T-helper 1 cell (primary cell): ENCODE measurements at places on chromosomes 5 and 9.

DNA sequence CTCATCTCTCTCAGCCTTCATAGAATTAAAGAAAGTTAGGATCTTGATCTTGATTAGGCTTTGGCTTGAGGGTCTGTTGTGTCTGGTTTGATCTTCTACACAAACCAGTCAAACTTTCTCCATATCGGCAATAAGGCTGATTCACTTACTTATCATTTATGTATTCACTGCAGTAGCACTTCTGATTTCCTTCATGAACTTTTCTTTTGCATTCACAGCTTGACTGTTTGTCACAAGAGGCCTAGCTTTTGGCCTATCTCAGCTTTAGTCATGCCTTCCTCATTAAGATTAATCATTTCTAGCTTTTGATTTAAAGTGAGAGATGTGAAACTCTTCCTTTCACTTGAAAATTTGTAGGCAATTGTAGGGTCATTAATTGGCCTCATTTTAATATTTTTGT, 62.8 kb downstream of the SH3RF2 start:
- DNase-seq: no peak

DNA sequence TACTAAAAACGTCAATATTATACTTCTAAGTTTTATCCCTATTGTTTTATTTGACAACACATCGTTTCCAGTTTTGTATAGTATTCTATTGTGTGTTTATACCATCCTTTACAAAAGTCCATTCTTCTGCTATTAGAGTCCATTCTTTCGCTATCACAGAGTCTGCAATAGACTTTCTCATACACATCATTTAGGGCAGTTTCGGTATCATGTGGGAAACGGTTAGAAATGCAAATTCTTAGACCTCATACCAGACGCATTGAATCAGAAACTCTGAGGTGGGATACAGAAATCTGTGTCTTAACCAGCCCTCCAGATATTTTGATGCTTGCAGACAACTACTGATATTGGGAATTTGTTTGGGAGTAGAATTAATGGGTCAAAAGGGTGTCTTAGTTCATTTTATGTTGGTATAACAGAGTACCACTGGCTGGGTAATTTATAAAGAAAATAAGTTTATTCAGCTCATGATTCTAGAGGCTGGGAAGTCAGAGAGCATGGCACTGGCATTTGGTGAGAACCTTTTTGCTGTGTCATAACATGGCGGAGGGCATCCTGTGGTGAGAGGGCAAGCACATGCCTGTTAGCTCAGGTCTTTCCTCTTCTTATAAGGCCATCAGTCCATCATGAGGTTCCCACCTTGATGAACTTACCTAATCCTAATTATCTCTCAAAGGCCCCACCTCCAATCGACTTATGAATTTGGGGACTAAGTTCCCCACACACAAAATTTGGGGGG, 21.1 kb downstream of the CARTPT start:
- no peak for DNase-seq

- no peak for DNase-seq
Observed at GRCh38 chr5:52869391-52869790, 81.7 kb downstream of the ITGA1 start.

GRCh38 chr5:94010814-94011213, 269.4 kb upstream of the POU5F2 start:
- no peak for DNase-seq

- no peak for DNase-seq
Observed at GRCh38 chr9:23302281-23302680, 523.8 kb downstream of the ELAVL2 start.

GRCh38 chr5:112077180-112077579, 320.2 kb upstream of the NREP start:
- no peak for DNase-seq

- no peak for DNase-seq
Observed at GRCh38 chr5:146118322-146118721, 12.9 kb upstream of the PLAC8L1 start.

GRCh38 chr5:135356522-135357318, 42.3 kb downstream of the MACROH2A1 start:
- DNase-seq: no peak

DNA sequence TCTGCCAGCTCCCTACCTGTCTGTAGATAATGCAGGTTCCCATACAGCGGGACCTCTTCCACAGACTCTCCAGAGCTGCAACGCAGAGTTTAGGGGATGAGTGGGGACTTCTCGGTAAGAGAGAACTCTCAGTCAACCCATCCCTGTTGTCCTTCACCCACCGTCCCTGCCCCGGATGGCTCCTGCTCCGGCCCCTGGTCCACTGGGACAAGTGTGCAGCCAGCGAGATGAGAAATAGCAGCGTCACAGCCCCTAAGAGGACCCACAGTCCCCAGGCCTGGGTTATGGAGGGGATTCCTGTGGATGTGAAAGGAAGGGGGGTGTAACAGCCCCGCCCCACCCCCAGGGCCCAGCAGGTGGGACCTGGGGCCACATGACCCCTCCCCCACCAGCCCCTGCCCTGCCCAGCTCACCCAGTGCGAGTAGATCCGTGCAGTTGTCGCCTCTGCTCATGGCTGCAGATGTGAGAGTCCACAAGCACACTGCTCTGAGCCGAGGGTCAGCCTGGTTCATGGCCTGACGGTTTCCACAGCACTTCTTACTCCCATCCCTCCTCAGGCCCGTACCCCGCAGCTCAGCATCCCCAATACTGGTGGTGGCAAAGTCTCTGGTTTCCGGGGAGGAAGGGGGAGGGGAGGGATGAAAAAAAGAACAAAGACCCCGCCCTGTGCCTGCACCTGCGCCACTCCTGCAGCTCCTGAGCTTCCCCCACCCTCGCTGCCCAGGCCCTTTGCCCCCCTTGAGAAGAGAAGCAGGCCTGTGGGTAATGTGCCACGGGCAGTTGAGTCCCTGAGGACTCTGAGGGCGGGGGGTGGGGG, at the start of gene SIT1:
TSS of gene SIT1 (minus strand) at position 591 of the 818 bp plus-strand sequence. CDS start at position 513, 78 bp downstream.
- peak; percentile 40 for DNase-seq

DNA sequence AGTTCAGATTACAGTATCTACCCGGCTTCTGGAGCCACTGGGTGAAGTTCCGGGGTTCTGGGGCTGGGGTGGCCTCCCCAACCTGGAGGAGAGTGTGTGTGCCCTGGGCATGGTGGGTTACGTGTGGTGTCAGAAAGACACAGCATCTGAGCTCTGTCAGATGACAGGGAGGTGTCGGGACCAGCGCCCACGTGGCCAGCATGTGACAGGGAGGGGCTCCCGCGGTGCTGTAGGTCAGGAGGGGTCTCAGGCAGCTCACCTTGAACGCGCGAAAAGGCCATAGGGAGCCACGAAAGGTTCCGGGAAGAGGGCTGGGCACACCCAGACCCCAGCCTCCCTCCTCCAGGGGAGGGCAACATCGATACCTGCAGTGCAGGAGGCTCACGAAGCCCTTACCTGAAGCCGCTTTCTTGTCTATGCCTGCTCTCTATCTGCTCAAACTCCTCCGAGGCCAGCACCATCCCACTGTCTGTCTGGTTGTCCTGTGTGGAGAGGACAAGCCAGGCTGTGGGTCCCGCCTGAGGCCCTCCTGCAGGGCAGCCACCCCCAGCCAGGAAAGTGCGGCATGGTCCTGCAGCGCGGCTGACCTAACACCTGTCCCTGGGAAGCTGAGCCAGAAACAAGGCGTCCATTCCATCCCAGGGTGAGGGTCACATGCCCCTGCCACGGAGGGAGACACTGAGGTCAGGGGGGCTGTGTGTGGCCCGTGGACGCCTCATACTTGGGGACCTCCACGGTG, 17.4 kb upstream of the SCGB3A1 start:
- DNase-seq: no peak

DNA sequence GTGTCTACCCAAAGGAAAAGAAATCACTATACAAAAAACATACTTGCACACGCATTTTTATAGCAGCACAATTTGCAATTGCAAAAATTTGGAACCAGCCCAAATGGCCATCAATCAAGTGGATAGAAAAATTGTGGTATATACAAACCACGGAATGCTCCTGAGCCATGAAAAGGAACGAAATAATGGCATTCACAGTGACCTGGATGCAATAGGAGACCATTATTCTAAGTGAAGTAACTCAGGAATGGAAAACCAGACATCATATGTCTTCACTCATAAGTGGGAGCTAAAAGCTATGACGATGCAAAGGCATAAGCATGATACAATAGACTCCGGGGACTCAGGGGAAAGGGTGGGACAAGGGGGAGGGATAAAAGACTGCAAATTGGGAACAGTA, 78.4 kb downstream of the ENC1 start:
- no peak for DNase-seq

DNA sequence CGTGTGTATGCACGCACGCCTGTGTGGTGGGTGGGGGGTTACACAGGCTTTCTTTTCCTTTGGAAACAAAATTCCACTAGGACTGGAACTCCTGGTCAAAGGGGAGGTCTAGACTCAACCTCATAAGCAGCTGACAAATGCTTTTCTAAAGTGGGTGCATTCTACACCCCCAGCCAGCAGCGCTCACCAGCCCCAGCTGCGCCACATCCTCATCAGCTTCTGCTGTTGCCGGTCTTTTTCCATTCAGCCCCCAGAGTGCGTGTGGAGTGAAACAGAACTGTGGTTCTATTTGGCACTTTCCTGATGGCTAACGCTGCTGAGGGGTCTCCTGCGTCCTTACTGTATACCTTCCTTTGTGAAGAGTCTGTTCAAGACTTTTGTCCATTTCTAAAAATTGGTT, 77.6 kb upstream of the SARDH start:
- DNase-seq: no peak

GRCh38 chr9:2424619-2425033, 197.0 kb upstream of the VLDLR start:
- no peak for DNase-seq

DNA sequence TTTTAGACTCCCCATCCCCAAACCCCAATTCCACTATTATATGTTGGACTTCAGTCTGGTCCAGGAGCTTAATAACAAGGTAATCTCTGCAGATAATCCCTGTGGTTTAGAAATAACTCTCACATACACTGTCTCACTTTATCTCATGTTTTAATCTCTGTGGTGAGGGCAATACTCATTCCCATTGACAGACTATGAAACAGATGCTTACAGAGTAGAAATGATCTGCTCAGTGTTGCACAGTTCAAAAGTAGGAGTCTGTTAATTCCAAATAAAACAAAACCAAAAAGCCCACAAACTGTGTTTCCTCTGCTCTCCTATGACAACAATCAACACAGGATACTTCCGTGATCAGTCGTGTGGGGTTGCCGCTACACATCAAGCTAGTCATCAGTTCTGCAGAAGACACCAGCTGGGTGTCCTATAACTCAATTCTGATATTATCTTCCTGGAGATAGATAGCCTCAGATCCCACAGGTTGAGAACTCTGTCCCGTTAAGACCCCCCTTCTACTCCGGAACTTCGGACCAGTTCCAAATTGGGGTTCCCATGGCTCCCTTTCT, 26.3 kb upstream of the FANCC start:
- no peak for DNase-seq

GRCh38 chr5:68464424-68464823, 248.9 kb downstream of the PIK3R1 start:
- peak; percentile 76 for DNase-seq

DNA sequence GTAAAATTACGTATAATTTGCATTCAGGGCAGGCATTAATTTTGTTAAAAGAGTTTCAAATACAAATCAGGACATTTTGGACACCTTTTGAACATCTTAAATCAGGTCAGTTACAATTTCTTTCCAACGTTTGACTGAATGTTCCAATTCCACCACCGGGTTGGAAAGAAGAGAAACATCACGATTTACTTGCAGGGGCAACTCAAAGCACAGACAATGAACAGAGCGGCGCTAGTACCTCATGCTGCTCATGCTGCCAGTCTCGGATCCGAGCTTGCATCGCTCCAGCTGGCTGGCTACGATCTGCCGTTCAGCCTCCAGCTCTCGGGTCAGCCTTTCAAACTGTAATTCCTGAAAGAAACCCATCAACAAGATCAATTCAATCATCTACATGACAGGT, 339.5 kb downstream of the CTNND2 start:
- no peak for DNase-seq

DNA sequence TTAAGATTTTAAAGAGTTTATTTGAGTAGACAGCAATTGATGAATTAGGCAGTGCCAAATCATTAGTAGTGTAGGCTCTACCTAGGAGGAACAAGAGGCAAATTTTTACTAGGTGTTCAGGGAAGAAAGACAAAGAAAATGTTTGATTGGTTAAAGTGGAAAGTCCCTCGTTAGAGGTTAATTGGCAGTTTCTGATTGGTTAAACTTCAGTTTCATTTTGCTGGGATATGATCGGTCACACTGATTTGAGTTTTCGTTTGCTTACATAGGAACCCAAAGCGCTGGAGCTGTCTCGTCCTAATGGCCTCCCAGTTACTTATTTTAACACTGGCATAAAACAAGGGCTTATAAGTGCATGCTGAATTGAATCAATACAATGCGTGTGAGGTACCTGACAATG, 15.1 kb downstream of the DMAC1 start:
- DNase-seq: no peak

DNA sequence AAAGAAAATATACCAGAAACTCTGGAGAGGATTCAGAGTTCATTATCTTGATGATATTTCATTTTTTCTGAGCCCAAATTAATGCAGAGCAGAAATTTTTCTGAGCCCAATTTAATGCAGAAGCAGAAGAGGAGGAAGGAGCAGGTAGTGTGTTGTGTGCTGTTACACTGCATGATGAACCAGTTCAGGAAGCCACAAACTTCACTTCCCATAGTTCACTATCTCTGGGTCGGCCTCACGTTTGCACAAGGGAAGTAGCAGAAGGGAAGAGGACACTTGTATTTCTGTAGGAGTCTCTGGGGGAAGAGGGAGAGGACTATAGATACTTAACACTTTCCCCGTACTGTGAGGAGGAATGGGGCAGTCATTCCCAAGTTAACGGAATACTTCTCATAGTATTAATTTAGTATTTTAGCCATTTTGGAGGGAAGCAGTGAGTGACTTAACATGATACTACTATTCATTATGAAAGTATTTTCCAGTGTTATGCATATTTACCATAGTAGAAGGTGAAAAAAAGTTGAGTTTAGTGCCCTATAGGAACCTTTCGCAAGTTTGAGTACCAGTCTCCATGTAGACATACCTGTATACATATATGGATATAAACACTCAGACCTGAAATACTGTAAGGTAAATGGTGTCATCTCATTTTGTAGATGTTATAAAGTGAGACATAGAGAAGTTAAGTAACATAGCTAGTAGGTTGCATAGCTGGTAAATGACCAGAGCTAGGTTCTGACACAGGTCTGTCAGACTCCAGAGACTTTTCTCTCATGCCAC, 30.0 kb downstream of the XPA start:
- no peak for DNase-seq

DNA sequence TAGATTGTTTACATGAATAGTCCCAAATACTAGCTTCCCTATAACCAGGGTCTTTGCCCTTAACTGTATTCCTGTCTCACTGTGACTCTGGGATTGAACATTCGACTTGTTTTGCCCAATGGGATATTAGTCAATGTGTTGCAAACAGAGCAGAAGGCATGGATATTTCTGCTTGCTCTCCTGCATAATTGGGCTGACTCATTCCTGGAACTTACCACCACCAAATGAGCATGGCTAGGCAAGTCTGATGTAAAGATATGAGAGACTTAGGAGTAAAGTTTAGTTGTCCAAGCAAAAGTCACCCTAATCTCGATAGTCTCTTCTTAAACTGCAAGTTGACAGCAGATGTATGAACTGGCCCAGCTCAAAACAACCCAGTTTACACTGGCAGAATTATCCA, 273.5 kb upstream of the CCNG1 start:
- no peak for DNase-seq
